ENCODE measurements at places on chromosomes 11 and 22.

DNA sequence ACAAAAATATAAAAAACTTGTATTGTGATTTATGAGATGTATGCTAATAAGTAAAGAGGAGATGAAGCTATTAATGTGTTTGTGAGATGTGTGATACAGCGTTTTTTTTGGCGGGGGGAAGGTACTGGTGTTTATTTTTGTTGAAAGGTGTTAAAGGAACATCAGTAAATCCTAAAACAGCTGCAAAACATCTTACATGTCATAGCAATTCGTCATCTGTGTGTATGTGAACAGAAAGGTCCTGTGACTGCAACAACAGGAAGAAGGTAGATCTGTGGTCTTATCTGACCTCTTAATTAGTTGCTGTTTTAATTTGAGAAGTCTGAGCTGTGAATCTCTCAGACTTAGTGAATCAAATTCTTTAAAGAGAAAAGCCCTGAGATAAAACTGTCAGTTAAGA lies 1041.1 kb downstream of the JRKL start:
- no peak for DNase-seq

GRCh38 chr11:68506908-68507307 lies 46.4 kb downstream of the PPP6R3 start:
- DNase-seq = no peak

DNA sequence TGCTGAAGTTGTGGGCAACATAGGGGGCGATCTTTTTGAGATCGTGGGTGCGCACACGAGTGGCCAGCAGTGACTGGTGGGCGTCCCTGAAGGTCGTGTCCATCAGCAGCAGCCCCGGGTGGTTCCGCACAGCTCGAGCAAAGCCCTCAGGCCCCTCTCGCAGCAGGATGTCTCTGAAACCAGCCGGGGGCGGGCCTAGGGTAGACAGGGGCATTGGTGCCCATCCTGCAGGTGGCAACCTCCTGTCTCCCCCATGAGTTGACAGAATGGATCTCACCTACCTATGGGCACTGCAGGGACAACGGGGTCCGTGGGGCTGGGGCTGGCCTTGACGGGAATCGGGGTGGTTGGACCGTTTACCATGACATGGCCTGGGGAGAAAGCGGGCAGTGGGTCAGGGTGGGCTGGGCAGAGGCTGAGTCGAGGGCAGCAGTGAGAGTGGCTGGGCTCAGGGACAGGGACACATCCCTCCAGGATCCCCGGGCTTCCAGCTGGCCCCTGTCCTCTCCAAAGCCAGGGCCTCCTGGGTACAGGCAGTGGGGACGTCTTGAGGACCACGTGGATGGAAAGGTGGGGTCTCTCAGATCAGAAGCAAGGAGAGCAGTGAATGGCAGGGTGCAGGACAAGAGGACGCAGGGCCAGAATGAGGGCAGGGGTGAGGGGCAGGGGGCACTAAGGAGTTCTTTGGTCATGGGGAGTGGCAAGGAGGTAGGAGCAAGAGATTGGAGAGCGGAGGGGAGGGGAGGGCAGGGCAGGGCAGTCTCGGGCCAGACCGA lies 4.2 kb upstream of the LRFN4 start:
- no peak for DNase-seq

DNA sequence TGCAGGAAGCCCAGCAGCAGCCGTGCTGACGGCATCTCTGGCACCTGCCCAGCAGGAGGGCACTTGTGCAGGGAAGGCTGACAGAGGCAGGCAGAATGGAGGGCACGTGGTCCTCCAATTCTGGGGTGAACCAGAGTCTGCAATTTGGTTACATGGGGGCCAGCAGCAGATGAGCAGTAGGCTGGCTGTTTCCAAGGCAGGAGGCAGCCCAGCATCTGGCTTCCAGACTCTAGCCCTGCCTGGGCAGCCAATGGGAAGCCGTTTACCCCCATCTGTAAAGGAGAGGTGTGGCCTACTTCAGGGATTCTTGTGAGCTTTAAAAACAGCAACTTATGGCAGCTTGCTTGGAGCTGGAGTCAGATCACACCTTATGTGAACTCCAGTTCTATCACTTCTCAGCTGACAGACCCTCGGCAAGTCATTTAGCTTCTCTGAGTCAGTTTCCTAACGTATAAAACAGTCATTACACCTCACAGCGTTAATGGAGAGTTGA lies 27.9 kb upstream of the RASL10A start:
- DNase-seq = peak; percentile 52

GRCh38 chr11:124608147-124608546 lies 3.1 kb upstream of the PANX3 start:
- no peak for DNase-seq

GRCh38 chr22:32880893-32881596 lies 79.5 kb downstream of the TIMP3 start:
- no peak for DNase-seq

- DNase-seq = no peak
Observed at GRCh38 chr11:45167283-45167682, 20.8 kb downstream of the PRDM11 start.

DNA sequence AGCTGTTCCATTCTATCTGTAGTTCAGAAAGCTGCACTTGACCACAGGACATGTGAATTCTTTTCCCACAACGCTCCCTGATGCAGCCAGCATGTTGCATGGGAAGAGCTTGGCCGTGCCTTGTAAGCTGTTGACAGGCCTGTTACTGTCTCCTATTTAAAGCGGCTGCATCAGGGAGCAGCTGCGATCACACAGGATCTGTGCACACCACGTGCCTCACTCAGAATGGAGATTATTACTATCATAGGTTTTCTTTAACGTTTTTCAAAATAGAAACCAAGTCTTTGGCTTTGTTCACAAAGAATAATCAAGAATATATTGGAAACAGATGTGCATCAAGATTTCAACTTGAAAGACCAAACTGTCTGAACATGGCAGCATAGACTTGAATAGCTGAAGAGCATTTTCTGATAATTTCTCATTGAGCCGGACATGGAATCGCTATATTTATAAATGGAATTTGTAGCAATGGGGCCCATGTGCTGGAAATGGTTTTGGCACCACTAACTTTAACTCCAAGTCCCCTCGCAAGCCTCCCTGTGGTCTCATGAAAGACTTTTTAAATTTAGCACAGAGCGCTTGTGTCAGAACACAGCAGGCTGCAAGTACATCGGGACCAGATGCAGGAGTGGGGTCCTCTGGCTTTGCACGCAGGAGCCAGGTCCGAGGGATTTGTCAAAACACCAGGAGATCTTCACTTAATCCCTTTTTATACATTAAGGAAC lies 40.8 kb upstream of the MYO18B start:
- no peak for DNase-seq

GRCh38 chr22:42173183-42173926 lies 42.7 kb upstream of the CYP2D6 start:
- no peak for DNase-seq

DNA sequence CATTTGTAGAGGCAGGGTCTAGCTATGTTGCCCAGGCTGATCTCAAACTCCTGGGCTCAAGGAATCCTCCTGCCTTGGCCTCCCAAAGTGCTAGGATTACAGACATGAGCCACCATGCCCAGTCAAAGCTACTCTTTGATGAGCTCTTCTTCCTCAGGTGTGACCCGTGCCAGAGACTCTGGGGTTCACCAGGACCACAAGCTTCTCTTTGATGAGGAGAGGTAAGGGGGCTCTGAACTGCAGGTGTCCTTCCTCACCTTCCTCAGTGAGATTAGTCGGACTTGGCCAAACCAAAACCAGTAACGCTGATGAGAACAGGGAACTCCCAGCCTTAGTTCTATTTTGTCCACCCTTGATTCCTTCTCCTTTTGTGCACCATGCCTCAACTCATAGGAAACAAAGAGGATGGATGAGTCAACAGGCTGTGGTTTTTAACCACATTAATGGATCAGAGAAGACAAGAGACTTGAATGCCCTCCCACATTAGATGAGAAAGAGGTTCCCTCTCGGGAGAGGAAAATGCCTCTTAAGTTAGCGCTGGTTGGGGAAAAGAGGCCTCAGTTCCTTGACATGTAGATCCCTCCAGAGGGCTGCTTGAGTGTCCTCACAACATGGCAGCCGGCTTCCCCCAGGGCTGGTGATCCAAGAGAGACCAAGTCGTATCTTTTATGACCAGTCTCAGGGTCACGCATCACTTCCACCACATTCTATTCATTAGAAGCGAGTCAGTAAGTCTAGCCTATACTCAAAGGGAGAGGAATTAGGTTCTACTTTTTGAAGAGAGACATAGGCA lies 25.7 kb upstream of the CTR9 start:
- DNase-seq = no peak

DNA sequence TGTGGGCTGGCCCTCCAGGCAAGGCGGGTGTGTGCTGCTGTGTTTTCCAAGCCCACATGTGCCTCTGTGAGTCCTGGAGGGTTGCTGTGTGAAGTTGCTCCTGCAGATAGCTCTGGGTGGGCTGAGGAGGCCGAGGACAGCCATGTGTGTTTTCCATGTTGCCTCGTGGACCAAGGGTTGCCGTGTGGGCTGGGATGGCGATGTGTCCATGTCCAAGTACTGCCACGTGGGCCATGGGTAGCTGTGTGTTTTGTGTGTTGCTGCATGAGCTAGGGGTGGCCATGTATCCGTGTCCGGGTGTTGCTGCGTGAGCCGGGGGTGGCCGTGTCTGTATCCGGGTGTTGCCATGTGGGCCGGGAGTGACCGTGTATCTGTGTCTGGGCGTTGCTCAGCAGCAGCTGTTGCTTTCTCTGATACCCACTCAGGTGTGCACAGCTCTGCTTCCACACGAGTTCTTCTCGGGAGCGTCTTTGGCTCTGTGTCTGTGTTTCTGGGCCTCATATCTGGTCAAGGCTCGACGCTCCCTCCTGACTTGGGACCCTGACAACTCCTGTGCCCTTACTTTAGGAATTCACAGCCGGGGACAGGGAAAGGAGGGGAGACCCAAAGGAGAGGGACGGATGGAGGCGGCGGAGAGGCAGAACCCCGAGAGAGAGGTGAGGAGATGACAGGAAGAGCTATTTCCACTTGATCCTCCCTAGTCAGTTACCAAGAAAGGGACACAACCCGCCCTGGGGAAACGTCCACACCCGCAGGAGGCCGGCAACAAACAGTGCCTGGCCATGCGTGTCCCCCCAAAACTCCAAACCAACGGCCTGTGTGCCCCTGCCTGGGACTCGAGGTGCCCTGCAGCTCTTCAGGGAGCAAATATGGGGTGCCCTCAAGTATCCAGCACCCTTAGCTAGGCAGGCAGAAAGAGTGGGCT lies 83.1 kb downstream of the PHF21B start:
- DNase-seq = no peak

DNA sequence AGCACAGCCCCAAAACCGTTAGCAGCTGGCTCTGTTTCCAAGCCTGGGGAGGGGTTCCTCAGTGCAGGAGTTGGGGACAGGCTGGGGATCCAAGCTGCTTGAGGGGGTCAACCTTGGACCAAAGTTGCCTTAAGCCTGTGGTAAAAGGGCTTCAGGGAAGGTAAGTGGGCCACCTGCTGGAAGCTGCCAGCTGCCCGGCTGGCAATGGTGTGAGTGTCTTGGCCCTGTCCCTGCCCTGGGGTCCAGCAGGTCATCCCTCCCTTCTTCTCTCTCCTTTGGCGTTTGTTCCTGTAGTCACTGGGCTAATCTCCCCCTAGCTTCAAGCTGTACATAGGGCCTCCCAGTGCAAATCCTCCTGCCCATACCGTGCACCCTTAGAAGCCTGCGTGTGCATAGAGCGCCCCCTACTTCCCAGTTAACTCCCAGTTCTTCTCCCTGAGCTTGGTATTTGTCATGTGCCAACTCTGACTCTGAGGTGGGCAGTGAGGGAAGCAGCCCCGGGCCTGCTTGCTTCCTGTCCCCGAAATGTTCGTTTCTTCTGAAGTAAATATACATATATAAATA lies 4.4 kb downstream of the TMEM258 start:
- DNase-seq = no peak

- DNase-seq = no peak
Observed at GRCh38 chr11:127042445-127042844, 41.9 kb upstream of the KIRREL3 start.

GRCh38 chr11:12767027-12767426 lies 92.8 kb downstream of the TEAD1 start:
- no peak for DNase-seq

GRCh38 chr11:24593332-24593731 lies 96.5 kb downstream of the LUZP2 start:
- no peak for DNase-seq

DNA sequence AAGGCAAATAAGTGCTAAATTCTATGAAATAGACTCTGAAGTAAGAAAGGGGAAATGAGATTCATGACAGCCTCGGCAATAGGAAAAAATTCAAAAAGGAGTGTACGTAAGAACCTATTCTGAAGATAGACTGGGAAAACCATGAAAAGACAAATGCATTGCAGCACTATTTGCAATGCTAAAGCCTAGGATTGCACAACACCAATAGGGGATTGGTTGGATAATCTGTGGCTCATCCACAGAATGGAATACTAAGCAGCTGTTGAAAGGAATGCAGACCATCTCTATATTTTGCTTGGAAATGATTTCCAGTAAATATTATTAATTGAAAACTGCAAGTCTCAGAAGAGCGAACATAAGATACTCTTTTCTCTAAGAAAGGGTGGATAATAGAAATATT lies 91.7 kb upstream of the CLMP start:
- no peak for DNase-seq

DNA sequence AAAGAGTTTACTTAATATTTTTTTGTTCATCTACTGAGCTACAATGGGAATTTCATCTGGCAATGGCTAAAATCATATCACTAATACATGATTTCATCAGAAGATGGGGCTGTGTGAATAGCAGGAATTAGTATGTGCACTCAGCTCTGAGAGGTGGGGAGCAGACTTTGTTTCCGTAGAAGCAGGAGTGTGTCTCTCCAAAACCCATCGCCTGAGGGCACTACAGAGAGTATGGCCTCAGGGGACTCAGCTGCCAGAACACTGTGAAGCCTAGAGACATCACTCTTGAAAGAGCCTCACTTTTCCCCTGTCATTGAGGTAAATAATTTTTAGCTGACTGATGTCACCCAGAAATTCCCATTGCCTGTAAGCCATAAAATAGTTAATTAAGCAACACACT lies 261.4 kb upstream of the ISX start:
- no peak for DNase-seq

- no peak for DNase-seq
Observed at GRCh38 chr11:105968021-105968697, 53.9 kb downstream of the MSANTD4 start.

DNA sequence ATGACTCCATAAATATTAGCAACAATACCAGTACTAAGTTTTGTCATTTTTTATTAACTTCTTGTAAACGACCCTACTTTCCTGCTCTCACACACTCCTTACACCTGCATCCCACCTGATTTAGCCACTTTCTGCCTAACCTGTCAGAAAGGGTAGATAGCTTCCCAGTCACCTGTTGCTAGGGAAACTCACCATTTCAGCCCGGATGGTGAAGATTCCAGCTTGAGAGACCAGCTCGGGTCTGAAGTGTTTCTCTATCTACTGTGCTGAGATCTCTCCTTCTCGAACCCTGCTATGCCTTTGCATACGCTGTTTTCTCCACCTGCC lies at the start of gene PARVG:
Gene PARVG (plus strand): TSS at position 220 of the 327 bp plus-strand sequence. CDS start 2,405 bp downstream, outside the sequence.
- no peak for DNase-seq
